ENCODE measurements at places on chromosomes 4 and X. TPM values are rescaled to one million over a fixed set of nuclear protein-coding genes. Genes with fewer than 3 reads are reported as not detected.

The TRPC5OS gene
- polyA plus RNA-seq = not detected

- no peaks in the 10 kb centered on the region for H3K36me3 ChIP-seq
- no peak overlapping the region for H3K4me3 ChIP-seq
- 0 out of 2 replicates have a peak, but pooled peaks cover 4% of the 10 kb centered on the region for H3K4me1 ChIP-seq
- no peak overlapping the region for H3K27ac ChIP-seq
- no peaks in the 10 kb centered on the region for H3K27me3 ChIP-seq
Measured at GRCh38 chr4:124017185-124017785, 620.7 kb downstream of the SPRY1 start.

DNA sequence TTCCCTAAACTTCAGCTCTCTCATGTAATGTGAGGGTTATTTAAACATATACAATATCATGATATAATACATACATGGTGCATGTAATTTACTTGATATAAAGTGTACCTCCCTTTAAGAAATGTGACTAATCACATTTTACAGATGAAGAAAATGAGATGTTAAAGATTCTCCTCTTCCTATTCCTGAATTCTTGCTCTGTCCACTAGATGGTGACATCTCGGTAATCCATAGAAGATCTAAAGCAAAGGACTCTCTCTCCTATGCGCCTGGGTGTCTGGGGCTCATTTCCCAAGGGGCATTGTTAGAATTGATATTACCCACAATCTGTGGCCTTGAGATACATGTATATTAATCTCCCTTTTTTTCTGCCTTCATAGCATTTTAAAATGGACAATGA lies 804.9 kb downstream of the RAB28 start:
- H3K36me3 ChIP-seq = no peaks in the 10 kb centered on the region
- DNase-seq = no peak
- no peak overlapping the region for H3K27ac ChIP-seq
- H3K4me1 ChIP-seq = no peaks in the 10 kb centered on the region

DNA sequence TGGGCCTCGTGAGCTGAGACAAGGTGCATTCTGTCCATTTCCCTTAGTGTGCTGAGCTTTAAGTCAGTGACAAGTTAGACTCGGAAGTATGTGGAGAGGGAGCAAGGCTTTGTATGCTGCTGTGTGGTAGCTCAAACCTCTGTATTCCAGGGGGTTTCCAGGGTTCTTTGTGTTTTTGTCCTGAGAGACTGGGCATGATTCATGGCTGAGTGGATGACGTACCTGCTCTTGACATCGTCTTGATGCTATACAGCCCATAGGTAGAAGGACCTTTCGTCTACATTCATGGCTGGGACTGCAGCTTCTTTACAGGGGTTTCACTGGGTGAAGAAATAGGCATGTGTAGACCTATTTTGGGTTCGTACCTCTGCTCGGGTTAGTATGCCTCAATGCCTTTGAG lies 162.7 kb upstream of the WDR1 start:
- no peaks in the 10 kb centered on the region for H3K27me3 ChIP-seq
- no peak overlapping the region for H3K4me3 ChIP-seq
- H3K27ac ChIP-seq = no peak overlapping the region
- H3K36me3 ChIP-seq = no peaks in the 10 kb centered on the region

DNA sequence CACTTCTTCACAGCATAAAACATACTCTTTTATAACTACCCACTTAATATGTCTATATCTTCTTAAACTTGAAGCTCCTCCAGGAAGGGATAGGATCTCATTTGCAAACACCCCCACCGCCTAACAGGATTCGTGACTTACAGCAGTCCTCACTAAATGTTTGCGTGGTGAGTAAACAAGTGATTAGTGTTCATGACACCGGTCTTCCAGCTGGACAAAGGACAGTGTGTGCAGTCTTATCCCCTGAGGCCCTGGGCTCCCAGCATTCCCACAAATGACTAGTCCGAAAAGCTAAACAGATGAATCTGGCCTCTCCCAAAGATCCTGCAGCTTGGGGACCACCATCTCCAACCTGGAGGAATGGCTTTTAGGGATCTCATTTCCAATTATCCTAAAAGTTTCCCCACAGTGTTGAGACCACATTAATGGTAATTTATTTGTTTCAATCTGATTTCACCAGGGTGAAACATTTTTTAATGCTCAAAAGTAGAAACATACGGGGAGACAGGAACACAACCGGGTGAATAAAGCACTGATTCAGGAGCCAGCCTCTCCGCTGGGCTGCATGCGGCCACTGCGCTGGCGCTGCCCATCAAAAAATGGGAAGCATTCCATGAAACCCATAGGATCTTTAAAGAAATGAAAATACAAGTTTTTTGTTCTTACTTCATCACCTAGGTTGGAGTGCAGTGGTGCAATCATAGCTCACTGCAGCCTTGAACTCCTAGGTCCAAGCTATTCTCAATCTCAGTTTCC lies 69.2 kb downstream of the HADH start:
- DNase-seq = no peak
- H3K36me3 ChIP-seq = no peaks in the 10 kb centered on the region
- H3K4me1 ChIP-seq = no peaks in the 10 kb centered on the region
- no peaks in the 10 kb centered on the region for H3K27me3 ChIP-seq
- no peak overlapping the region for H3K27ac ChIP-seq

DNA sequence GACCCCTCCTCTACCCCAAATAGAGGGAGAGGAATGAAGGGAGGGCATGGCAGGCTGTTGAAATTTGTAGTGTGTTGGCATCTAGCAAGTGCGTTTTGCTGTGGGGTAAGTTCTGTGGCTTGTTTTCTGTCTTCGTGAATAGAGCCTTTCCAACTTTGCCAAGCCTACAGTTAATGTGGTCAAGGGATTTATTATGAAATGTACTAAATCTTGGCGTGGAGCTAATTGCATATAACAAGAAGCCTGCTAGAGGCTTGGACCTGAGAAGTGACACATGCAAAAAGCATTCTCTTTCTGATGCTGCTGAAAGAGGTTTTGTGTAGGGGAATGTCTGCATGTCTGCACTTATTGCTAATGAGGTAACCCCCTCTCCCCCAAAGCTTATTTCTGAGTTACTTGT lies 132.2 kb downstream of the BMPR1B start:
- no peak overlapping the region for H3K4me3 ChIP-seq
- no peaks in the 10 kb centered on the region for H3K4me1 ChIP-seq
- H3K27me3 ChIP-seq = no peaks in the 10 kb centered on the region
- DNase-seq = no peak
- no peak overlapping the region for H3K27ac ChIP-seq
- H3K36me3 ChIP-seq = no peaks in the 10 kb centered on the region

The COX7B2 gene
- polyA plus RNA-seq = not detected

The CXCL10 gene
- 15.5 TPM for polyA plus RNA-seq

The NKX6-1 gene
- not detected for polyA plus RNA-seq

The RAB40AL gene
- not detected for polyA plus RNA-seq

DNA sequence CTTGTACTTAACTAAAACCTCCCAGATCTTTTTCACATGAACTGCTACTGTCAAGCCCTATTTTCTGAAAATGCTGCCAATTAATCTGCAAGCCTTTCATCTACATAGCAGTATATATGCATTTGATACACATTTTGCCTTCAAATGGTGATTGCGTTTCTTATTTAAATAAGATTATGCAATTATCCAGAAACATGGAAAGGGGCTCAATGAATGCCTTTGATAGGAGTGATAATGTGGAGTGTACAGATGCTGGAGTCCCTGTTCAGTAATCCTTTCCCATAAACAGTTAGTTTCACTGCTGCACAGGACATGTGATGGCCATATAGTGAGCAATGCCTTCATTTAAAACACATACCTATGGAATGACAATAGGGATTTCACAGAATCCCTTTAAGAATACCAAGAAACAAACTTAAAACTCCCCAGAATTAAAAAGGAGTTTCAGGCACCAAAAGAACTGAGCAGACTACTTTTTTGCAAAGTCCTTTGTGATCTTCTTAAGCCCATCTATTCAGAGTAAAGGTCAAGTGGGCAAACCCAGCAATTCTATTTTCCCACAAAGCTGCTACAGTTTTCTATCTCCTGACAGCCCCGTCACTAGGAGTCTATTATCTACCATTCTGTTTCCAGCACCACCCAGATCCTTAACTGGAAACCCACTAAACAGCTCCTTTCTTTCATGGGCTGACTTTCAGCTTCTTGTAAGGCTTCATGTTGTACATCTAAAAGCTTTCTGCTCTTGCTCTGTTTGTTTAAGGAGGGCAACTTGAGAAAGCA lies 120.3 kb downstream of the UNC5C start:
- no peak for DNase-seq
- no peaks in the 10 kb centered on the region for H3K36me3 ChIP-seq
- H3K4me1 ChIP-seq = no peaks in the 10 kb centered on the region
- no peaks in the 10 kb centered on the region for H3K27me3 ChIP-seq

DNA sequence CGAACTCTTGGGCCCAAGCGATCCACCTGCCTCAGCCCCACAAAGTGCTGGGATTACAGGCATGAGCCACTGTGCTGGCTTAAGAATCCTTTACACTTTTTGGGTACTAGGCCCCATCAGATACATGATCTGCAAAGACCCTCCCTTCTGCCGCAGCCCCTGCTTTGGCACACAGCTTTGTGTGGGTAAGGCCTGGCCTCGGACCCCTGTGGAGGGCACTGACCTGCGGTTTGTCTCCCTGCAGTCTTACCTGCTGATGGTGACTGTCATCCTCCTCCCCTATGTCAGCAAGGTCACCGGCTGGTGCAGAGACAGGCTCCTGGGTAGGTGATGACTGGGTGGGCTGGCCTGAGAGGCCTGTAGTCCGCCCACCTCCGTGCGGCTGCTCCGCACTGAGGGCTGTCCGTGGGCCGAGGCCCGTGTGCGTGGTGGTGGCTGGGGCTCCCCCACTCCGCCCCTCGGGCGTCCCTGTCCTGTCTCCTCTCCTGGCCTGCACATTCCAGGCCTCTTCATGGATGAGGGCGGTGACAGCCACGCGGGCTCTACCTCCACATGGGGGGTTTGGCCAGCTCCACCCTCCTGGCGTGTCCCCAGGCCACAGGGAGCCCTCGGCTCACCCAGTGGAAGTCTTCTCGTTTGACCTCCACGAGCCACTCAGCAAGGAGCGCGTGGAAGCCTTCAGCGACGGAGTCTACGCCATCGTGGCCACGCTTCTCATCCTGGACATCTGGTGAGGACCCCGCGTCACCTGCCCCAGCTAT lies 18.0 kb downstream of the DGKQ start:
- no peaks in the 10 kb centered on the region for H3K4me1 ChIP-seq
- H3K27ac ChIP-seq = no peak overlapping the region
- H3K4me3 ChIP-seq = no peak overlapping the region

DNA sequence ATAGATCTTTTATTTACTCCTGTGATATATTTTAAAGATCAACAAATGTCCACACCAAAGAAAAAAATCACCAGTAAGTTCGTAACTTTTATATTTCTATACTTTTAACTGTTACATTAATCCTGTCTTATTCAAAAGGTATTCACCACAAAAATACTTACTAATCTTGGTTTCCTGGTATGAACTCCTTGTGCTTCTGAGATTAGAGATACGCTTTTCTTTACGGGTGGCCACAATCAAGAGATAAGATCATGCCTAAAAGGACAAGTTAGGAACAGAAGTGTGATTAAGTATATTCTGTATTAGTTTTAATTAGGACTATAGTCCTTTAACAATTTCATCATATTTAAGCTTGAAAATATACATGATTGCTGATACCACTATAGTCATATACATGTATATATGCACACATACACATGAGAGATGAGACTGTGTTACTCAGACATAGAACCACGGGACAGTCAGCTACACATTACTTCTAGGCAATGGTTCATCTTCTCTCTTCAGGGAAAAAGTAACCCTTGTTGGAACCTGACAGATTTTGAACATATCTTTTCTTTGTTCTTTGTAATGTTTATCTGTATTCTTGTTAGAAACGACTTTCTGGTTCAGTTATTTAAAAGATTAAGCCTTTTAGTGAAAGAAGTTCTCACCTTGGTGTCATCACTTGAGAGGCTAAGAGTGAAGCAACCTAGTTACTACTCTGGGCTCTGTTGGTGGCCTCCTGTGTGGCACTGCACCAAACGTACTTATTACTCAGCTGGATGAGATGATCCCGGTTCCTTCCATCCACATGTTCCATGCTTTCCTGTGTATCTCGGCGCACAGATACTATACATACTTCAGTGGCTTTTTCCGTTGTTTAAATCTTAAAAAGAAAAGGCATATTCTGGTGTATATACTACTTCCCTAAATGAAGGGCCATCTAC lies 146.1 kb downstream of the CBR4 start:
- H3K4me1 ChIP-seq = peaks cover 3% of the 10 kb centered on the region
- no peaks in the 10 kb centered on the region for H3K27me3 ChIP-seq
- H3K27ac ChIP-seq = no peak overlapping the region
- no peak overlapping the region for H3K4me3 ChIP-seq

DNA sequence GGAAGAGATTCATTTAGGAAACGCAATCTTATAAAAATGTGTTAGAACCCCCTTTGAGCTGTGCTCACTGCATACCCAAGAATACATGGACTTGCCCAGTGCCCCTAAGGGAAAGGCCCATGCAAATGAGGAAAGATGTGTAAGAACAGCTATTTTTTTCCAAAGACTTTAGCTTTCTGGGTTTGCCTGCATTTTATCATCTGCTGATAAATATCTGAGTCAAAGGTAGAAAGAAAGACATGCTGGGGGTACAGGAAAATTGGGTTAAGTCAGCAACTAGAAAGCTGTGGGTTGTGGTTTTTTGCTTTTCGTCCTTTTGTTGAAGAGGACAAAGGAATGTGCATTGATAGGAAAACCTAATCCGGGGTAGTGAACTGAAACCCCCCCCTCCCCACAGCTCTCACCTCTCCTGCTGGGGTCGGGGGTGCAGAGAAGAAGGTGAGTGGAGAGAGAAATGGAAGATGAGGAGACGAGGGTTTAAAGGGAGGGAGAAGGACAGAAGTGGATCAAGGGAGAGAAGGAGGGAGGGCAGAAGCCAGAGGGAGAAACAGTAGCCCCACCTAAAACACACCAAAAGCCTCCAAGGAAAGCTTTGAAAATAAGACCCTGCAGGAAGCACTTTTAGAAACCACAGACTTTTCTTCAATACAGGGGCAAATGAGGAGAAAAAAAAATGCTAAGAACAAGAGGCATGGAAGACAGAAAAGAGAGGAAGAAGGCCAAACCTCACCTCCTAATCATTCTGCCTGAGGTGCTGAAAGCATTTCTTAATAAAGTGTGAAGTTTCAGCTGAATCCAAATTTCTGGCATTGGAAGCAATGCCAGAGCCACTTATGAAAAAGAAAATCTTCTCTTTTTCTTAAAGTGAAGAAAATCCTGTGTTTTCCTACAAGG lies 49.3 kb downstream of the KDR start:
- no peak for DNase-seq
- H3K36me3 ChIP-seq = no peaks in the 10 kb centered on the region
- H3K4me3 ChIP-seq = no peak overlapping the region
- no peaks in the 10 kb centered on the region for H3K4me1 ChIP-seq
- no peak overlapping the region for H3K27ac ChIP-seq
- H3K27me3 ChIP-seq = no peaks in the 10 kb centered on the region

The WNK3 gene
- 0.01 TPM for polyA plus RNA-seq

Measured in GM12878 (cell line).